ENCODE measurements at places on chromosomes 2 and 18.

- ATAC-seq, result peak; percentile 22
Measured at GRCh38 chr2:38109732-38110181, 33.8 kb upstream of the CYP1B1 start.

GRCh38 chr2:197516393-197516761, 511 bp downstream of the MOB4 start:
- peak; percentile 48 for ATAC-seq

- ATAC-seq, result no peak
Measured at GRCh38 chr2:222701721-222702131, 30.3 kb downstream of the MOGAT1 start.

GRCh38 chr18:34604591-34604990, 105.5 kb upstream of the DTNA start:
- no peak for ATAC-seq

DNA sequence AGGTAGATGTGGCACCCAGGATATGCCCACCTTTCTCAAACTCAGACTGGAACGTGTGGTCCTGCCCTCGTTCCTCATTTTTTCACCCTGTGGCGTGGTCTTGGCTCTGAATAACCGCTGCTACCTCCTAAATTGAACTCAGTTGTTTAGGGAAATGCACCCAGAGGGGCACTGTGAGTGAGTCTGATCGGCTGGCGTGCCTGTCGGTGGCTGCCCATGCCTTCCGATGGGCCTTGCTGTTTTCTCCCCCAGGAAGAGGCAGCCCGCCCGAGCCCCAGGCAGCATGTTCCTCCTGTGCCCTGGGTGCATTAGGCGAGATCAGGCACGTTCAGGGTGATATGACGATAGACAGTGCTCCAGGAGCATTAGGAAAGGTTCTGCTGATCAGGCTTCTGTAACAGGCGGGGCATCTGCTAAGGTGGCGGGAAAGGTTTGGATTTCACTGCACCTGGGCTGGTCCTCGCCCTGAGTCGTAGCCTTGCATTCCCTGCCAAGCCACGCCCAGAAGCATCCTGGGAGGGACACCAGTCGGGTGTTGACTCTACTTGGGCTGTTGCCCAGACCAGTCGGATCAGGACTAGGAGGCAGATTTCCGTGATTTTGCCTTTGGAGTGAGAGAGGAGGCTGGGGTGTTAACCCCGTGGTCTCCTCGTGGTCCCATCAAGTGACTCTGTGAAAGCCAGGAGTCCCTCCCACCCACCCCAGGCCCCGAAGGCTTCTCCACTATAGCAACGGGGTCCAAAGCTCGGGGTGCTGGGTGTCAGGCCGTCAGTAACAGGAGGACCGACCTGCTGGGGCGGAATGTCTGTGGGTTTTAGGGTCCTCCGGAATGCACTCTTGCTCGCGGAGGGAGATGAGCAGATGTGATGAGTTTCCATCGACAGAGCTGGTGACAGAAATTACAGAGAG, 75.1 kb downstream of the SH3BP4 start:
- peak; percentile 51 for ATAC-seq

DNA sequence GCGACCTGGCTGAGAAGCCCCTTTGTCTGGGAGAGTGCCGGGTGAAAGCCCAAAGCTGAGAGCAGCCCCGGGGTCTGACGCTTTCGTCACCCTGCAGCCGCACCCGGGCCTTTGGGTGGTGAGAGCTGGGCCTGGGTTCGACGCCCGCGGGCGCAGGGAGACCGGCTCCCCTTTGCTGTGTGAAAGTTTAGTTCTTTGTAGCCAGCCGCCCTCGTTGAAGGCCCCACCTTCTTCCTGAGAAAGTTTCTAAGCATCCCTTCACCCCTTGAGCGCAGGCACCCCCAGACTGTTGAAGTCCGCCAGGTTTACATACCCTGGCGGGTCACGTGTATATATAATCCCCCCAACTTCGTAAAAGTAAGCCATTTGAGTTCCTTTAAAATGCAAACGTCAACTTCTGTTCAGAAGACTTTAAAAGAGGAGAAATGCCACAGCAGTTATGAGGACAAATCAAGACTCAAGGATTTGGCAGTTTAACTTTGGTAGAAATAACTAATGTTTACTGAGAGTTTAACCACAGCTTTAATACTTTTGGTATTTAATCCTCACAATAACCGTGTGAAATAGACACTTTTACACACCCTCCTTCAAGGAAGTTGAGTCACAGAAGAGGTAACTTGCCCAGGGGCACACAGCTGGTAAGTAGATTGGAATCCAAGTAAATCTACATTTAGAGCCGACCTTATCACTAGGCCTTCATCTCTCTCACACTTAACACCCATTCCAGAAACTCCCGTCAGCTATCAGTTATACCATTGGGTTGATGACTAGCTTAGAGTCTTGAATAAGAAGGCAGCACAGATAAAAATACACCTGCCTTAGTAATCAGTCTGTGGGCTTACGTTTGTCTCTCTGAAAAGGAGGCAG, 1.1 kb upstream of the MBOAT2 start:
- peak; percentile 5 for ATAC-seq

DNA sequence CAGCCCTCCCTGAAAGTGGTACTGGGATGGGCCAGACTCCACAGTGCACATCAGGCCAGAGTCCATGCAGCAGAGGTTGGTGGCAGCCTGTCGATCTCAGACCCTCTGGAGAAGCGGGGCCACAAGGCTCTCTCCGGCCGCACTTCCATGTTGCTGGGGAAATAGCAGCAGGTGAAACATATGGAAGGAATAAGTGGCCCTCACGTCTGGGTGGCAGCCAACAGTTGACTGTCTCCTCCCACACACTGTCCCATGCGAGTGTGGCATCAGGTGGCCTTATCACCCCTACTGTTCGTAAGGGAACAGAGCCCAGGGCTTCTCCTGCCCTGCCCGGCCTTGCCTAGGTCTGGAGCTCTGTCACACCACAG, 58.1 kb upstream of the FOSL2 start:
- ATAC-seq, result no peak

DNA sequence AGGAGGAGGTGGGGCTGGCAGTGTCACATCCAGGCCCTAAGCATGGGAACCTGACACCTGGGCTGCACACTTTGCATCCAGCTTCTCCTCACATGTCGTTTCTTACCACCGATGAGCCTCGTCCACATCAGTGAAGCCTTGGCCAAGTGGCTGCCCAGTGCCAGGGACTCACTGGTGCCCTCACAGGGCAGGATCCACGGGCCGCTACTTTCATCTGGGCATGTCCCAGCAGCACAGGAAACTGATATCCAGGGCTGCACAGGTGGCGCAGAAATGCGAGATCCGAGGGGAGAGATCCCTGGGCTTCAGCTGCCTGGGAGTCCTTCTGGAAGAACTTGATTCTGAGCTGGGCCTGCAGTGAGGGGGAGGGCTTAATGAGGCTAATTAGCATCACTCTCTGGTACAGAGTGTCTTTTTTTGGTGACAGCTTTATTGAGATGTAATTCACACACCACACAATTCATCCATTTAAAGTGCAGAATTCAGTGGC, 291.6 kb upstream of the HDAC4 start:
- no peak for ATAC-seq

GRCh38 chr2:240056678-240057077, 3.4 kb upstream of the OR6B3 start:
- ATAC-seq, result no peak

DNA sequence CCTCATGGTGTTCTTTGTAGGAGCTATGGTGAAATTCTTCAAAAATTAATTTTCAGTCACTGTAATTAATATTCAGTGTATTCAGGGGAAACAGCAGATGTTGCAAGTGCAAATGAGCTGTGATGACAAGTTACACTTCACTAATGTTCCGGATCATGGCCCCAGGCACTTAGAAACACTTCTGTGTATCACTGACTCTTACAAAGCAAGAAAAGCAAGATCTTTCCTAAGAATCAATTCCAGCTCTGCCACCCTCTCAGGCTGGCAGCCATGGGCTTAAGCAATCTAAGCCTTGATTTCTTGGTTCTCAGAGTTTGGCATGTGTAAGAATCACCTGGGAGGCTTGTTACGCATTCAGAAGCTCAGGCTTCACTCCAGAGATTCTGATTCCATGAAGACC, 78.0 kb downstream of the MARCHF4 start:
- ATAC-seq, result no peak

DNA sequence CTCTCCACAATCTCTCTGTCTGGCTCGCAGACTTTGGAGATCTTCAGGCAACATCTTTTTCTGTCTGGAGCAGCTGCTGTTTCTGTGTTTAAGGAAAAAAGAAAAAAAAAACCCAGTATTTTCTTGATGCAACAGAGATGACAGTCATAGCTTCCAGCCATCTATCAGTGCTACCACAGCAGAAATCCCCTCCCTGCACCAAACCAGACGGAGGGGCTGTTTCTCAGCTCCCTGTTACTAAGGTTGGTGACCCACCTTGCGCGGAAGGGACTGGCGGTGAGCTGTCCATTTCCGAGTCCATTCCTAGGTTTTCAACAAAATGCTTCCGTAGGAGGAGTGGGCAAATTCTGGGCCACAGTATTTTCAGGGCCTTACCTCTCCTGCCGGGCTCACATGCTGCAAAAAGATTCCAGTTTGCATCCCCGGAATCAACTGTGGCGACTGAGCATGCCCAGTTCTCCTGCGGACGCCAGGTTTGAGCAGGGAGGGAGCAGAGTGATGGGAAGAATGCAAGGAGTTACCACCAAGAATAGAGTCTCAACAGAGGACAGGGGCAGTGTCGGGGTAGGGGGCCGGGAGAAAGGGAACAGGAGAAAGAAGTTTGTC, 1.2 kb downstream of the SLC4A10 start:
- ATAC-seq, result no peak

GRCh38 chr2:60025496-60025895, 528.0 kb downstream of the BCL11A start:
- no peak for ATAC-seq

- no peak for ATAC-seq
Measured at GRCh38 chr2:224259831-224260230, 142.1 kb downstream of the FAM124B start.

DNA sequence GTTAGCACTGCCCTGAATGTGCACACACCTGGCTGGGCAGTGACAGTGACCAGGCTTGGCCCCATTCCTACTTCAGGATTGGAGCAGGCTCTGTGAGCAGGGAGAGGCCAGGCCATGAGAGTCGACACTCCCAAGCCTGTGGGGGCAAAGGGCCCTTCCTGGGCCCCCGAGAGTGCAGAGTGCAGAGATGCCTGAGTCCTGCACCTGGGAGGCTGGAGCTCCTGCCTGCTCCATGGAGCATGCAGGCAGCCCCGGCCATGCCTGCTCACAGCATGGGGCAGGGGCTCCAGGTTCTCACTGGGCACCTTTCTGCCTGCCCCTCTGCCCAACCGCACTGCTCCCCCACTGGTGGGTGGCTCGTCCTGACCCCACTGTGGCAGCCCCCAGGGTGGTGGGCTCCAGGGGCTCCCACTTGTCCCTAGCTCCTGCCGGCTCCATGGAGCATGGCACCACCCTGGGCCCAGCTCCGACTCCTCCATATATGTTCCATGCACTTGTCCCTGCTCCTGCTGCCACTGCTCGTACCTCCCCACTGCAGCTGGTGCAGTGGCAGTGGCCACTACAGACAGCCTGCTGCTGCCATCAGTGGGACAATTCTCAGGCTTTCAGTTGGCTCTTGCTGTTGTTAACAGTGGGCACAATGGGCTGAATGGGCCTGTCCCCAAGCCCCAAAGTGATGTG, 282.0 kb downstream of the RPRM start:
- ATAC-seq, result no peak

DNA sequence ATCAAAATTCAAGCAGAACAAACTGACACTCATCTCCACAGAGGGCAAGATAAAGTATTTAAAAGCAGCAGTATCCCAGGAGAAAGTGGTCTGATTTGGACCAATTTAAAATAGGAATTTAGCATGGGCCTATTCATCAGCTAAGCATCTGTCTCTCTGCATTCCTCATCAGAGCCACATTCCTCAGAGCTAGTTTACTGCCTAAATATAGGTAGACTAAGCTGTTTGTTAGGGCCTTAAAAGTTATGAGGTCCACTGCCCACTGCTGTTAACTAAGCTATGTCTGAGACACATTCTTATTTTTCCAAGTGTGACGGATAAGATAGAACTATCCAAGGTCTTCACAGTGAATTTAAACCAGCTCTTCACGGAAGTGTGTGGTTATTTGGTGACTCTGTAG, 17.6 kb downstream of the NEB start:
- no peak for ATAC-seq

GRCh38 chr2:12720278-12720620, 3.5 kb downstream of the TRIB2 start:
- ATAC-seq, result no peak

- ATAC-seq, result no peak
Measured at GRCh38 chr18:3468833-3469232, 18.9 kb downstream of the TGIF1 start.

GRCh38 chr18:45007531-45007930, 326.8 kb downstream of the SETBP1 start:
- no peak for ATAC-seq

GRCh38 chr2:149160195-149160594, 121.7 kb downstream of the LYPD6B start:
- no peak for ATAC-seq

GRCh38 chr2:152319822-152320570, 15.0 kb upstream of the FMNL2 start:
- no peak for ATAC-seq

DNA sequence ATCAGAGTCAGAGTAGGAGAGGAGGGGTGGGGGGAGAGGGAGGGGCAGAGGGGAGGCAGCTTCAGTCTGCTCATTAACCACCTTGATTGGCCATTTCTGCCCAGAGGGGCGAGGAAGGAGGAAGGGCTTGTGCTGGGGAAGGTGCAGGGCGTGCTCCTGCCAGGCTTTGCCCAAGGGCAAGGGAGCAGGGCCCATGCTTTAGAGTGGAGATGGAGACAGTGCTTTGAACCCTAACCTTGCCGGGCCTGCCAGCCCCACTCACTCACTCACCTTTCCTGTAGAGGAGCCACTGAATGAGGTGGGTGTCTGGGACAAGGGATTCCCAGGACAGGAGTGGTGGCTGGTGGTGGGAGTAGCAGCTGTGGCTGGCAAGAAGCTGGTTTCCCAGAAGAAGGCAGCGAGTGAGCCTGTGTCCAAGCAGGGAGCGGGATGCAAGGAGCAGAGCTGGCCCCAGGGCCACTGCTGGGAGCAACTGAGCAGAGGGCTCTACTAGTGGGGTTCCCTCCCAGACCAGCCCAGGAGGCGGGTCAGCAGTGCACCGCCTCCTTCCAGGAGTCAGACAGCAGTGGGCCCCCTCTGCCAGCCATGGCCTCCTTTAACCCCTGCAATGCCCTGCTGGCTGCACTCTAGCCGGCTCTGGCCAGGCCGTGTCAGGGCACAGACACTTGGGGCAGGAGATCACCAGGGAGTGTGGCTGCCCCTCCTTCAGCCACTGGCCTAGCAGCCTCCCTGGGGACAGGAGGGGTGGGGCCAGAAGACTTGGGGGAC, 3.6 kb upstream of the RUFY4 start:
- no peak for ATAC-seq

- no peak for ATAC-seq
Measured at GRCh38 chr18:22311301-22311700, 106.4 kb downstream of the CTAGE1 start.

DNA sequence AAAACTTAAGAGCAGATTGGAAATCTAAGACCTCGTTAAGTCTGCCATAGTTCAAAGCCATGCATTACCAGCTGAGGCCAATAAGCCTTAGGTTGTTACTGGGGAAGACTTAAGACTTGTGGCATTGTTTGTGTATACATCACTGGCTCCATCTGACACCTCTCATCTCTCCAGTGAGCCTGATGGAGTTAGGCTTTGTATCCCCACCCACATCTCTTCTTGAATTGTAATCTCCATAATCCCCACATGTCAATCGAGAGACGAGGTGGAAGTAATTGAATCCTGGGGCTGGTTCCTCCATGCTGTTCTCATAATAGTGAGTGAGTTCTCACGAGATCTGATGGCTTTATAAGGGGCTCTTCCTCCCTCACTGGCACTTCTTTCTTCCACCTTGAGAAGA, 404.6 kb downstream of the ARHGAP15 start:
- no peak for ATAC-seq
